ENCODE measurements at places on chromosomes 5 and 9.

- peak; percentile 90 for DNase-seq
Observed at GRCh38 chr5:89289604-89290003, 406.6 kb upstream of the MEF2C start.

DNA sequence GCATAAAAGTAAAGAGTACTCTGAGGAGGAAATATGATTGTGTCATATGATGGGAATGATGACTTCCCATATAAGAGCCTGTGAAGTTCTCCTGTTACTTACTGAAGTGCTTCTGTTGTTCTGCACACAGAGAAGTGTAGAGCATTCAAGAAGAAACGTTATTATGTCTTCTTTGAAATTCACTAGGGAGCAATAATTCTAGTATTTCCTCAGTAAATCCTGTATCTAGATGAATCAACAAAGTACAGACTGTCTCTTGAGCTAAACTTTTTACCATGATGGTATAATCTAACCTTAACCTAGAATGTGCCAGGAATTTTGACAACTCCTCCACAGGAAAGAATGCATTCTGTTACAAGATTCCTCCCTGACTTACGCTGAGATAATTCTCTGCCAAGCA, 18.9 kb upstream of the GHR start:
- DNase-seq, result no peak

DNA sequence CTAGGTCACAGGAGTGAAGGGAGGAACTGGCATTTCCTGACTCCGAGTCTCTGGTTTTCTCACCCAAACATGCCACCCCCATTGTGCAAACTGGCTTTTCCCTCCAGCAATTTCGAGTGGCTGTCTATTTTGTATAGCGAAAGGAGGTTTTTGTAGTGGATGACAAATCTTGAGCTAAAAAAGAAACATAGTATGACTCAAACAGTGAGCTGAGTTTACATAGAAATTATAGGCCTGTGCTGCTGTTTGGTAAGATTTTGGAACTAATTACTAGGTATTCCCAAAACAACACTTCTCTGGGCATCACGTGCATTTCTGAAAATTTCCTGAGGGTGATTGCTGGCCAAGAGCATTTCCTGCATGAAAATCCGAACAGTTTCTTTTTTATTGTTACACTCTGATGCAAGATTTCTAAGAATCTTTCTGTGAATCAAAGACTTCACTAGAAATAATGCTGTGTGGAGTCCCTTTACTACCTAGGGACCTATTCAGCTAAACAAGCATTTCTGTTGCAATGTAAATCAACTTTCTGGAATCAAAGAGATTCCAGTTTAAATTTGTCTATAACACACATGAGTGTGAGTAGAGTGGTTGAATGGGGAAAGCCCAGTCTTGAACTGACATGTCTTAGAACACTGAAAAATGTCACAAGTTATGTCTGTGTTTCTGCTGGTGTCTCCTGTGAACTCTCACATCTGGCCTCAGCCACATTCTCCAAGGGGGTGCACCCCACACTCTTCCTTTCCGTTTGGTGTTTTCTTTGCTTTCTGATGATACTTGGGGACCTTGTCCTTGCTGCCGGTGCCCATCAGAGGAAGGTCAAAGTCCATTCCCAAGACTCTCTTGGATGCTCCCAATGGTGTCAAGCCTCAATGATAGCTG, 33.3 kb upstream of the DAPK1 start:
- no peak for DNase-seq

DNA sequence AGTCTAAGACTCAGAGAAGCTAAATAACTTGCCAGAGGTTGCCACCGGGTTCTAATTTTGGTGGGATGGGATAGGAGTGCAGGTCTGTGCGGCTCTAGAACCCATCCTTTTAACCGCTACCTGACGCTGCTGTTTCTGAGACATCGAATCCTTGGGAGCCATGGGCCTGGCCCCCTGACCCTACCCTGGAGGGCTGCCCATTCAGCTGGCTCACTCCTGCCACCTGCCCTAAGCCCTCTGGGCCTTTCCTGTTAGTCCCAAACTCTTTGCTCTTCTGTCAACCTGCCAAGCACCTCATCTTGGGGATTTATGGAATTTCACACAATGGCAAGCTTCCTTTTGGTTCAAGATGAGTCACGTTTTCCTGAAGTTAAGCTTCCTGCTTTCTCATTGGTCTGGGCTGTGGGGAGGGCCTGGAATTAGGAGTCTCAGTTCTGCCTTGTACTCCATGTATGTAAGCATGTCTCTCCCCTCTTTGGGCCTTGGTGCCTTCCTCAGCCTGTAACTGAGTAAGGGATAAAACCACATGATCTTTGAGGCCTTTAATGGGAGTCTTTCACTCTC, 26.6 kb downstream of the ENHO start:
- peak; percentile 70 for DNase-seq

DNA sequence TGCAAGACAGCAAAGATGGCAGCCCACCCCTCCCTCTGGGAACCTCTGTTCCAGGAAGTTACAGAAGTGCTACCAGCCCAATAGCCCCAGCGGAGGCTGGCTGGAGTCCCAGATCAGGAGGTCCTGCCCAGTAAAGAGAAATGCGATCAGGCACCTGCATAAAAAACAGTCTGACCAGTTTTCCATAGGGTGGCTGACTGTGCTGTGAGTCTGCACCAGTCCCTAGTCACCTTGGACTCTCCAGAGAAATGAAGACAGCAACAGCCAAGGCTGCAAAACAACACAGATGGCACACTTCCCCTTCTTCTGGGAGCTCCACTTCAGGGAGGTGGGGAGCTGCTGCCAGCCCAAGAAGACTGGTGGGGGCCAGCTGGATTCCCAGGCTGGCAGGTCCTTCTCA, 265.5 kb upstream of the PCSK5 start:
- DNase-seq, result no peak

DNA sequence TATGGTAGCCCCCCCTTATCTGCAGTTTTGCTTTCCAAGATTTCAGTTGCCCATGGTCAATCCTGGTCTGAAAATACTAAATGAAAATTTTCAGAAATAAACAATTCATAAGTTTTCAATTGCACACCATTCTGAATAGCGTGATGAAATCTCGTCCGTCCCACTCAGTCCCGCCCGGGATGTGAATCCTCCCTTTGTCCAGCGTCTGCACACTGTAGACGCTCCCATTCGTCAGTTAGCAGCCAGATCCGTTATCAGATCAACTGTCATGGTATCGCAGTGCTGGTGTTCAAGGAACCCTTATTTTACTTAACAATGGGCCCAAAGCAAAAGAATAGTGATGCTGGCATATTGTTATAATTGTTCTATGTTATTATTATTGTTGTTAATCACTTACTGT, 98.6 kb downstream of the TMEM215 start:
- DNase-seq, result no peak

DNA sequence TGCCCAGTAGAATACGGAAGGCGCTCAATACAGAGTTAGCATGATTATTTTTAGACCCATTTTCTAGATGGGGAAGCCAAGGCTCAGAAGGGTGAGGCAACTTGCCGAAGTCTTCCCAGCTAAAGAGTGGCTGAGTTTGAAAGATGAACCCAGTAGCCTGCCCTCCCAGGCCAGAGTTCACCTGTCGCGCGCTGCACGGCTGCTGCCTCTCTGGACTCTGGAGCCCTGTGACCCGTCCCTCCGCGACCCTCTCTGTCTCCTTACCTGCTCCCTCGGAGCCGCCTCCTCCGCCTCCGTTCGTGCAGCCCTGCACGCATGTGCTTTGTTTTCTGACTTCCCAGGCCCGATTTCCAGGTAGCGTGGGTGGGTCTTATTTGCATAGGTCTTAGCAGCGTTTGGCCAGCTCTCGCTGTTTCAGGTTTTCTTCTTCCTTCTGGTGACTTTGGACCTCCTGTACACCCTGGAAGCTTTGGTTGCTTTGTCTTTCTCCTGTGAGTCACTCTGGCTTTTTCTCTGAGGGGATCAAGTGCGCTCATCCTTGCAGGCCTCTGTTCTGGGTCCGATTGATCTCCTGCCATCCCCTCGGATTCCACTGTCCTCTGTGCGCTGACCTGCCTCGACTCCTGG, at the start of gene RNF183:
RNF183 (minus strand) TSS at position 585 of the 627 bp plus-strand sequence. CDS start 5,192 bp downstream, outside the sequence.
- DNase-seq, result no peak

- DNase-seq, result no peak
Observed at GRCh38 chr5:16573401-16573800, 43.4 kb downstream of the RETREG1 start.

GRCh38 chr9:131834721-131835120, 94.8 kb upstream of the RAPGEF1 start:
- no peak for DNase-seq

Measured in fibroblast of skin of right biceps (primary cell).